ENCODE measurements at places on chromosomes 4 and X.

GRCh38 chrX:133859336-133859735 is 126.1 kb downstream of the GPC3 start:
- DNase-seq: no peak

DNA sequence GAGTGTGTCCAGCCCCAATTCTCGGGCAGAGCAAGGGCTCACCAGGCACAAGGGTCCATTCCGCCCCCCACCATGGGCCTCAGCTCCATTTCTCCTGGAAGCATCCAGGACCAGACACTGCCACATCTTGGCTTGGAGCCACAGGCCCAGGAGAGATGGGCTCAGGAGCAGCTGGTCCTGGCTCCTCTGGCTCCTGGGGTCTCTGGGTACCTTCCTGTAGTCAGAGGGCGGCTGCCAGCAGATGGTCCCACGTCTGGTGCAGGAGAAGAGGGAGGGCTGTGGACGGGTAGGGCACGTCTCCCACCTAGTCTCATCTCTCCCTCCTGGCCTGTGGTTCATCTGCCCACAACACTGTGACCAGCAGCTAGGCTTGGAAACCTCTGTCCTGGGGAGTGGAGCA is 8.0 kb downstream of the ATP2B3 start:
- DNase-seq: no peak

DNA sequence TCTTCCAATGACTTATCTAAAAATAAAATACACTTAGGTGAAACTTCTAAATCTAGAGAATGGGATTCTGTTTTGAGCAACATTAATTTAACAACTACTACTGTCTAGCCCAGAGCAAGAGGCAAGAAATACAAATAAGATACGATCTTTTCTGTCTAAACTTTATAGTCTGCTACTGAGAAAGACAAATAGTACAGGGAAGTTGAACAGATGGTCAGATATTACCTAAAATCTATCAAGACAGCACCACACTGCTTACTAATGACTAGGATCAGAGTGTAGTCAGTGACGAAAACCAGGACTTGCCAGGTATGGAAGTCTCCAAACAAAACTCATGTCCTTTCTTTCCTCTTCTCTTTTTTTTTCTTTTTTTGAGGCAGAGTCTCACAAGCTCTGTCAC is 7.1 kb downstream of the FAM13A start:
- DNase-seq: no peak

- DNase-seq: no peak
Measured at GRCh38 chr4:142091085-142091513, 454.7 kb downstream of the IL15 start.

GRCh38 chr4:75542824-75543223 is 13.0 kb upstream of the ODAPH start:
- DNase-seq: no peak

DNA sequence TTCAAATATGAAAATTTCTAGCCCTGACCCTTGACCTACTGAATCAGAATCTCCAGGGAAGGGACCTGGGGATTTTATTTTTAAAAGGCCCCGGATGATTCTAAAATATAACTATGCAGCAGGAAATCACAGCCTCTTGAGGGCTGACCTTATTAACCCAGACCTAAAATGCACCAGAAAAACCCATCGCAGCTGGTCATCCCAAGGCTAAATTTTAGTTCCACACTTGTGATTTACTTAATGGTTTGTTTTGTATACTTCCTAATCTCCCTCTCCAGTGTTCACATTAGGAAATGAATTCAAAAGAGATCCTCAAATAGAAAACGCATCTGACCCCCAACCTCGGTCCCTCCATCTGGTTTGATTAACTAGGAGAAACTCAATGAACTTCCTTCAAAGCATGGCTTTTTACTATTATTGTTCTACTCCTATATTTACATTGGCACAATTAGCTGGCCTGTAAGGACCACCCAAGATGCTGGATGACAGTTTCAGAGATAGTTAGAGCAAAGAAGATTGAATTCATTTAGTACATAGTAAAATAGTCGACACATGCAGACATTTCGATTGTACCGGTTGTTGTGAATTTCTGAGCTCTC is 147.8 kb upstream of the MED14 start:
- DNase-seq: no peak

- DNase-seq: peak; percentile 77
Measured at GRCh38 chr4:8192748-8193738, 6.0 kb upstream of the SH3TC1 start.

DNA sequence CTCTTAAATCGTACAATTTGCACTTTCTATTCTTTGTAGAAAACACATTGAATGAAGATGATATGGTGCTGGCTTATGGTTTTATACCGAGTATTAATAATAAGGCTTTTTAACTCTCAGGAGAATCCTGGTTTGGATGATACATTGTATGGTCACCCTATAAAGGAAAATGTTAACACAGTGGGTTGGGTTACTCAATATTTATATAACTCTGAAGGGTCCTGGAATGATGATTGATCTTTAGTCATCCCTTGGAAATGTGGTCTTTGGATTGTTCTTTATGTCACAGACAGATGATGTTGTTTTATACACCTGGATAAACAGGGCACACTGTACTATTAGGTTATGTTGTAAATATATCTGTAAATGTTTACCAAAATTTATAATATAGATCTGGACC is 496.2 kb upstream of the NDST4 start:
- no peak for DNase-seq

GRCh38 chrX:39157796-39158195 is 356.5 kb downstream of the MID1IP1 start:
- no peak for DNase-seq

DNA sequence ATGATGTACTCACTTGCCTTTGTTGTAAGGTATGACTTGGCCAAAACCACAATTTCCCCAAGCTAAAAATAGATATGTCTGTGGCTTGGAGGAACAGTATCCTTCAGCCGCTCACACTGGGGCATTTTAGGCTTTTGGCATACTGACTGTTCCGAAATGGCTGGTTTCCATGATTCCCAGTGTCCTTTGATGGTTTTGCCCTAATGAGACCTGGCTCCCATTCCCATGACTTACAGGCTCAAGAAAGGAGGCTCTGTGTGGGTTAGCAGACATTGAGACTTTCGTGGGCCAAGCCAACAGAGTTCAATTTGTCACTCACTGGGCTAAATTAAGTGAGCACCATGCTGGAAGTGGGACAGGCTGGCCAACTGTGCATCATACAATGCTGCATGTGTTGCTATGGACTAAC is 150.6 kb downstream of the CEP135 start:
- DNase-seq: no peak

- DNase-seq: no peak
Measured at GRCh38 chr4:185566425-185566824, 31.1 kb upstream of the PDLIM3 start.

DNA sequence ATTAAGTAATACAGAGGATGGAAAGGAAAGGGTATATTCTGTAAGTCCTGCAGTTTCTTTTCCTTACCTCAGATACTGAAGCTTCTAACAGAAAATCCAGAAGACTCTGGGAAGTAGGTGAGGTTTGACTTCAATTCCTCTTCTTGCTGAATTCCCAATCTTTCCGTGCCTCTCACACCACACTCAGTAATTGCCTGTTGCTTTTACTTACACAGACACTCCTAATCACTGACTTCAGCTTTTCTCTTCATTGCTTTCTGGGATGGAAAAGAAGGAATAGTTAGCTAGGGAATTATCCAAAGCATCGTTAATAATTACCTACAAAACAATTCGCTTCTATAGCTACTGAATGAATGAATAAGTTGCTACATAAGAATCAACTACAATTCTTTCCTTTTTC is 163.6 kb downstream of the FBXO8 start:
- DNase-seq: no peak
